ENCODE measurements at places on chromosomes 3 and 15. TPM values are rescaled to one million over a fixed set of nuclear protein-coding genes. Genes with fewer than 3 reads are reported as not detected.
A peak's percentile ranks its signal among the peaks of the same experiment; 100 is the strongest.

The GAP43 gene
- 4.9 TPM for total RNA-seq

GRCh38 chr15:38084289-38084688, 149.8 kb downstream of the TMCO5A start:
- H3K27me3 ChIP-seq: no peaks in the 10 kb centered on the region
- no peak for DNase-seq
- no peaks in the 10 kb centered on the region for H3K4me1 ChIP-seq
- no peaks in the 10 kb centered on the region for H3K36me3 ChIP-seq
- H3K4me3 ChIP-seq: no peak overlapping the region
- no peak overlapping the region for H3K27ac ChIP-seq

GRCh38 chr3:1766384-1766783, 332.3 kb upstream of the CNTN4 start:
- H3K27me3 ChIP-seq: no peaks in the 10 kb centered on the region
- H3K36me3 ChIP-seq: no peaks in the 10 kb centered on the region

GRCh38 chr3:142445816-142446254, 2.0 kb downstream of the XRN1 start:
- H3K27ac ChIP-seq: no peak overlapping the region
- H3K27me3 ChIP-seq: no peaks in the 10 kb centered on the region
- no peaks in the 10 kb centered on the region for H3K36me3 ChIP-seq
- H3K4me3 ChIP-seq: peak overlapping the region; percentile 93

DNA sequence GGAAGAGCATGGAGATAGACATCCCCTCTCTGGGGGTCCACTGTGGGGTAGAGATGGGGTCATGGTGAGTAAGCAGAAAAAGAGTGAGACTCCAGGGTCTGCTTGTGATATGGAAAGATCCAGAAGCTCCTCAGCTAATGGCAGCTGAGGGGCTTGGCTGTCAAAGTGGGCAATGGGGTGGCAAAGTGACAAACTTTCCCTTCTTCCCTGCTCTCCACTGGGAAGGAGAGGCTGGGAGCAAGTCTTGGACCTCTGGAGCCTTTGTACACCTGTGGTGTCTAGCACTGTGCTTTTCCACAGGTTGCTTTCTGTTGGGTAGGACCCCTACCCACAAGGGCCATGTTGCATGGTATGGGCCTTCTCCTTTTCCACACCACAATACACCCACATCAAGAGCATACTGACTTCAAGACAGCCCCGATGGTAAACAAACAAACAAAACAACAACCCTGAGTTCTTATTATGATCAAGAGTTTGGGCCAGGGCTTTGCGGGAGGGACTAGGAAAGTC, 3.5 kb downstream of the ITGA11 start:
- H3K4me3 ChIP-seq: no peak overlapping the region
- H3K4me1 ChIP-seq: peaks cover 40% of the 10 kb centered on the region
- no peaks in the 10 kb centered on the region for H3K36me3 ChIP-seq
- no peaks in the 10 kb centered on the region for H3K27me3 ChIP-seq
